AG04450 (cell line): ENCODE measurements at places on chromosomes 12 and 14.

DNA sequence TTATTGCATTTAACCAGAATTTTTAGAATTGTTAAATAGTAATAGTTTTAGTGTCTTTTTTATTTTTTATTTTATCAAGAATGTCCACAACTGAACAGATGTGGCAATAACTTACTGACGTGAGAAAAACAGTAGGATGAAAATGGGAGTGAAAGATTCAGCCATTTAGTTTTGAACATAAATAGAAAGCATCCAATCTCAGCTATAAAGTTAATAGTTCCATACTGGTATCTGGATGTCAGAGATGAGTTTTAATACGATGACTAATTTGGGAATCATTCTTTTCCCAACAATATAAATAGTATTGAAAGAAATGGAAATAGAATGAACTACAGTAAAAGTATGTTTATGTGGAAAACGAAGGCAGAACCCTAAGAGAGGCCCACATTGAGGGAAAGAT, 159.4 kb downstream of the EPS8 start:
- no peak for DNase-seq

DNA sequence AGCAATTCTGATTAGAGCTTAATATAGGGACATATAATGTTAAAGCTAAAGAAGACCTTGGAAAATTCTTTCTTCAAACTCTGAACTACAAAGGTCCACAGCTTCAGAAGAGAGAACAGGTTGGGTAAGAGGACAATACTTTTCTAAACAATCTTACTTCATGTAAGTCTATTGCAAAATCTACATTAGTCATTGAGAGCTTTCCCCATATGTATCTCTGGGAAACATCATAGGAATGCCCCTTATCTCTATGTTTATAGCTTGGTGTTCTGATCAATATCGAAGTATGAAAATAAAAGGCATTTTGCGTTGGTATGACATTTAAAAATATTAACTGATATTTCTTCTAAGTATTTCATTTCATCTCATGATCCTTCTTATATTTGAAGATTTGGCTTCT, 962.6 kb downstream of the AACS start:
- no peak for DNase-seq

GRCh38 chr12:32893458-32893857, 3.1 kb downstream of the PKP2 start:
- DNase-seq: no peak

- DNase-seq: no peak
Observed at GRCh38 chr12:131600160-131600532, 110.7 kb upstream of the SFSWAP start.

GRCh38 chr14:87186737-87187136, 806.2 kb downstream of the GALC start:
- no peak for DNase-seq

DNA sequence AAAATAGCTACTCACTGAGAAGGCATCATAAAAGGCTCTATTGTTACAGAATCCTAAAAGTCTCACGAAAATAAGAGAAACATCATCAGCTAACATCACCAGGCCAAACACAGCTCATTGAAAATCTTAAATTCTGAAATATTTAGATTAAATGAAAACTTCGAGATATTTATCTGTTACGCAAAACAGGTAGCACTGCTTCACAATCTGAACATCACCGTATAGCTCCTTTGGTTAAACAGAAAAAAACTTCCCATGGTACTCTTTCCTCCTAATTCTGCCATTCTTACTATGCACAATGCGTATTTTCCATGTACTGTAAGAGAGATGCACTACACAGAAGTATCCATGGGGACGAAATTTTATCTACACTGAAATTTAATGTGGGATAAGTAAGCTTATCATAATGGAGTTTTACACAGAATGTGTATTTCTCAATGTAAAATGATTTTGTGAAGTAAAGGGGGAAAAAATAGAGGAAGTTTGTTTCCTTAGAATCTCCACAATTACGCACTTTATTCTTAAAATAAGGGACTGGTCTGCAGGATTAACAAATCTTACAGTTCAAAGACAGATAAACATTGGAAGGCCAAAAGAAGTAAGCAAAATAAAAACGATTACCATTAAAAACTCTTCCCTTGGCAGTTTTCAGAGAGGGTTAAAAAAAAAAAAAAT, 1.9 kb downstream of the SGPP1 start:
- DNase-seq: no peak

GRCh38 chr14:92964124-92965109, 41.5 kb downstream of the CHGA start:
- no peak for DNase-seq

DNA sequence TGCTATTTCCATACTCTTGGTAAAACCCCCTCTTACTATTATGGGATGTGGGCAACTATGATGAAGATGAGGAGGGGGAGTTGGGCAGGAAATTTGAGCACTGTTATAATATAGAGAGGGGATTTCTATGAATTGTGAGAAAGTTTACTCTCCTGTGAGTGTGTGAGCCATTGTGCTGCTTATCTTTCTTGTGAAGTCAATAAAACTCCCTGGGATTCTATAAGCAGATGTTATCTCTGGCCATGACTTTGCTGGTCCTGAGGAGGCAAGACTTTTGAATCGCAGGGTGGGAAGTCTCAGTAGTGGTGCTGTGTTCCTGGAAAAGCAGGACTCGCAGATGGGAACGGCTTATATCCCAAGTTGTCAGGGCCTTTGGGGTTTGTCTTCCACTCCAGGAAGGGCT, 62.2 kb downstream of the EMP1 start:
- DNase-seq: no peak

DNA sequence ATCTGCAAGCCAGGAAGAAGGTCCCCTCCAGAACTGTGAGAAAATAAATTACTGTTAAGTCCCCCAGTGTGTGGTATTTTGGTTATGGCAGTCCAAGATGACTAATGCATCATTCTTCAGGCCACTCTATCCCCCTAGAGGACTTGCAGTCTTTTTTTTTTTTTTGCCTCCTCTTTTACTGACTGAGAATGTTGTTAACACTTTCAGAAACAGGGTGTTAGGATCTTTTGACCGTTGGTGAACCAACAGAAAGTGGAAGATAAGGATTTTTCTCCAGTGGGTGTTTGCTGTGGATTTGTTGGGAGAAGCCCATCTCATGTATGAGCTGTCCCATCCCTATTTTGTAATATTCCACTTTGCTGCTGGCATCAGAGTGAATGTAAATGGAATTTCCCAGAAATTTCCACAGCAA, 37.8 kb downstream of the MARK3 start:
- DNase-seq: no peak

DNA sequence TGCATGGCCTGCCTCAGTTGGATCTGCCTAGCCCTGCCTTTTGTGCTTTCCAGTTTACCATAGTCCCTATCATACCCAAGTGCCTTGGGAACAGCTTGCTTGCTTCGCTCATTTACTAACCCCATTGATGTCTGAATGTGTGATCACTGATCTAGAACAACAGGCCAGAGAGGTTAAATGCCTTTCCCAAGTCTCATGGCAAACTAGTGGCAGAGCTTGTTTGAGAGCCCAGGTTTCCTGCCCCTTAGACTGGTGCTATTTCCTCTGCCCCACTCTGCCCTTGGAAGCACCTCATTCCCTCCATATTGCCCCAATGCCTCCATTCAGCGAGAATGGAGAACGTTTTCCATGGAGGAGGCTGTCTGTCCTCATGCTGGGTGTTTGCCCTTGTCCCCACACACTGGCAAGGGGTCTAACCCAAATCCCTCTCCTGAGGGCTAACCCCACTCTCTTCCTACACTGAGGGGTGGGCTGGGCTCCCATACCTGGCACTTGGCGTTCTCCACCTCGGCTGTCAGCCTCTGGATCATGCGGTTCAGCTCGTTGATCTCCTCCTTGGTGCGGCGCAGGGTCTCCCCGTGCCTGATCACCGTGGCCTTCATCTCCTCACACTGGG, 19.8 kb downstream of the KRT7 start:
- no peak for DNase-seq

DNA sequence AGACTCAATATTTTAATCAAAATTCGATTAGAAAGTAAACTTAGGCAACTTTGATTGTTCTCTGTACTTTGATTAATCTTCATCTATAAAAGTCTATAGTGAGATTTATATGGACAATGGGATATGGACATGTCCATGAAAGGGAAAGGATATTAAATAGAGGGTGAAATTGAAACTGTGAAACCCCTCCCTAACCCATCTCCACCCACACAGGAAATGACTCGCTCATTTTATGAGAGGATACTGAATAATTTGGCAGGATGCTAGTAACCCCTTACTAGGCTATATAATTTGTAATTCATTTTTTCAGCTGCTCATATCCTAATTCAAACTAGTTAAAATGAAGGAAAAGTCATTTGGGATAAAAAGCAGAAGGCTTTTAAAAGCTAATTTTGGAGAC, 328.0 kb upstream of the ATP2B1 start:
- DNase-seq: no peak

DNA sequence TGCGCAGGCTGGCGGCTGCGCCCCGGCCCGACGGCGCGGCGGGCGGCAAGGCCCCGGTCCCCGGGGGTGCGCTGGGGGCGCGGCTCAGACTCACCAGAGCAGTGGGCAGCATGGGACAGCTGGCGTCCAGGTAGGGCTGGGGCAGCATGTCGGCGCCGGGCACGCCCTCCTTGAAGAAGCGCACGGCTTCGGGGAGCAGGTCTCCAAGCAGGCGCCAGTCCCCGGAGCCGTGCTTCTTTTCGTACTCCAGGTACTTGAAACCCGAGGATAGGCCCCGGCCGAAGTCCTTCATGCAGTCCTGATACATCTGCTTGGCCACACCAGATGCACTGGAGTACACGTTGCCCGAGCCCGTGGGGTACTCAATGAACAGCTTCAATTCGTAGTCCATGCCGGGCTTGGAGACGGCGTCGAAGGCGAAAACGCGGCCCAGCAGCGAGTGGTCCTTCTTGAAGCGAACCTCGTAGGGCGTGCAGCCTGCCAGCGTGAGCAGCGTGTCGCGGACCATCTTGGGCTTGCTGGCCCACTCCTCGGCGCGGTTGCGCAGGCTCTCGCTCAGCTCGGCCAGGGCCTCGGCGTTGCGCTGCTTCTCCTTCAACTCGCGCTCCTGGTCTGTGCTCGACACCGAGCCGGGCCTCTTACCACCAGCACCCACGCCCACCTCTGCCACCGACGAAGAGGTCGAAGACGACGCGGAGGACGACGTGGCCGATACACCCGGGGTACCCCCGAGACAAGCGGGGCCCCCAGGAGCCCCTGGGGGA, 2.2 kb downstream of the IRF2BPL start:
- DNase-seq: no peak

DNA sequence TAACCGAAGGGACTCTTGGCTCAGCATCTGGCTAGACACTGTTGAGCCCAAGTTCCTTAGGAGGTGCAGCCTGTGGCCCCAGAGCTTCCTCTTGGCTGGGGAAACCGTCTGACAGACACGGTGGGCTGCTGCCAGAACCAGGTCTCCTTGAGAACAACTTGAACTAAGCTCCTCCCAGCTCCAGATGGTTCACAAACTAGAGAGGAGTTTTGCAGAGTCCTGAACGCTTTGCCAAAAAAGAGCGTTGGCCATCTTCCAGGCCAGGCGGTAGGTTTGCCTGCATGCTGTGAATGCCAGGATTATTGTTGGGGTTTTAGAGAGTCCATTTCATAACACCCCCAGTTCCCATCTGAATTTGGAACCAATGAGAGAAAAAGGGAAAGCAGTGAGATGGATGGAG, 399.8 kb downstream of the RGS6 start:
- no peak for DNase-seq

DNA sequence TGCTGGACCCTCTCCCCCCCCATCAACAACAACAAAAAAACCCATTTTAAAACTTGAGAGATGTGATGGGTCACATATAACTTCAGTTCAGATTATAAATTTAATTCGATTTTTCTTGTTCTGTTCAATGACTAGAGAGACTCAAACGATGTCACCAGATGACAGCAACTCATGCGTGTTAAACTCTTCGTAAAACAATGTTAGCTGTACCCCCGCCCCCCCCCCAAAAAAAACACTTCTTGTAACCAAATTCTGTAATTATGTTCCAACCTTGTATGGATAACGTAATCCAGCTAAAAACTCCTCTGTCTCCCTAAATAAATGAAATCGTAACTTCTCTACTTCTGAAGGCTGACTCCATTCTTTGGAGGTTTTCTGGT, 614 bp upstream of the NACA start:
- no peak for DNase-seq

GRCh38 chr12:67331123-67331522, 62.0 kb downstream of the CAND1 start:
- DNase-seq: no peak

- no peak for DNase-seq
Observed at GRCh38 chr12:7431993-7432685, 11.8 kb downstream of the CD163L1 start.

DNA sequence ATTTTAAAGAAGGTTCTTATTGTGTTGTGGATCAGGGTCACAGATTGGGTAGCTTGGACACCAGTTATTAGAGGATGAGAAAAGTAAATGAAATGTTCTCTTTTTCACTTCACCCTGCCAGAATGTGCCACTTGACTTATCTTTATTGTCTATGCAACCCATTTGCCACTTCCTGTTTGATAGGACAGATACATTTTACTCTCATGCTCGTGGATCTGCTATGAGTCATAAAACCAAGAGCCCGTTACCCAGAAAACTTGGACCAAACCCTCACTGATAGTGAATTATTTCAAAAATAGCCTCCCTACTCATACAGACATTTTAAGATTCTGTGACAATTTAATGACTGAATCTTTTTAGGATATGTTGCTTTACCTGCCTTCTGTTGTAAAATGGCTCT, 1.8 kb downstream of the ISCA2 start:
- no peak for DNase-seq

DNA sequence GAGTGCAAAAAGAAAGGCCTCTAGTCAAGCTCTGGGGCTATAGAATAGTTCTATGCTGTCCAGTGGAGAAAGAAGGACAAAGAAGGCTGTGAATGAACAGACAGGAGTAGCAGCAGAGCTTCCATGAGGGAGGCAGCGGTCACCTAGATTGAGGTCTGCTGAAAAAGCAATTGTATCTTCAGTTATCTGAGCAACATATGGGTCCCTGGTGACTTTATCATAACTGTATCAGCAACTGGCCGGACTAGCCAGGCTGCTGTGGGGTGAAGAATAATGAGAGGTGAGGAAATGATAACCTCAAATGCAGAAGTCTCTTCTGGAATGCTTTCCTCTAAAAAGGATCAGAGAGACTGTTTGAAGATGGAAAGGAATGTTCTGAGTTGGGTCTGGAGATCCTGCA, 971.3 kb upstream of the TMEM132C start:
- DNase-seq: no peak
